ENCODE measurements at places on chromosomes 11 and 22. TPM values are rescaled to one million over a fixed set of nuclear protein-coding genes. Genes with fewer than 3 reads are reported as not detected.

The AIFM3 gene
- total RNA-seq, result 2.4 TPM

GRCh38 chr22:37499789-37500540, 13.8 kb upstream of the MFNG start:
- no peak for DNase-seq

GRCh38 chr11:72582206-72583176, 91.7 kb downstream of the PDE2A start:
- DNase-seq, result no peak

The ARHGAP1 gene
- total RNA-seq, result 112 TPM

GRCh38 chr11:105109855-105110687, 29.5 kb downstream of the CARD18 start:
- peak; percentile 22 for DNase-seq

DNA sequence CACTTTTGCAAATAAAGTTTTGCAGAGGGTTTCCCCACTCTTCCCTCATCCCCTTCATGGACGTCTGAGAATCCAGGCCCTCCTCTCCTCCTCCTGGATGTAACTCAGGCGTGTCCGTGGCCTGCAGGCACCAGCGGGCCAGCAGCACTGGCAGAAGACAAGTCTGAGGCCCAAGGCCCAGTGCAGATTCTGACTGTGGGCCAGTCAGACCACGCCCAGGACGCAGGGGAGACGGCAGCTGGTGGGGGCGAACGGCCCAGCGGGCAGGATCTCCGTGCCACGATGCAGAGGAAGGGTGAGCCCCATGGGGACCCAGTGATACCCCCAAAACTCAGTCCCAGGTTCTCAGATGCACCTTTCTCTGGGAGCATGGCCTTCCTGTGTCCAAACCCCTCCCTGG, 14.4 kb downstream of the TUB start:
- DNase-seq, result peak; percentile 17

The C11orf52 gene
- 3.3 TPM for total RNA-seq

DNA sequence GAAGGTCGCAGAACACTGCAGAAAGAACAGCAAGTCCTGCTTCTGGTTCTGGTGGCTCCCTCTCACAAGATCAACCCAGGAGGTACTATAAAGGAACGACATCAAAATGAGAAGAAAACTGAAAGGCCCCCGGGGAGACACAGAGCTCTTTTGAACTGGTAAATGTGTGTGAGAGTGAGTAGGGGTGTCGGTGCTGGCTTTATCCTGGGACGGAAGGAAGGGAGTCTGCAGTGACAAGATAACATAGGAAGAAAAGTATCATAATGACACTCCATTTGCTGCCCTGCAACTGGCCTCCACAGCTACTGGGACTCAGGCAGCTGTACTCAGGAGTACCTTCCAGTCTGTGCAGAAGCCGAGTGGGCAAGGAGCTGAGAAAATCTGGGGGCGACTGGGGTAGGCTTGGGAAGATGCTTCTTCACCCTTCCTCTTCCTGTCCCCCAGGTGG, 60.9 kb downstream of the ENTHD1 start:
- no peak for DNase-seq

DNA sequence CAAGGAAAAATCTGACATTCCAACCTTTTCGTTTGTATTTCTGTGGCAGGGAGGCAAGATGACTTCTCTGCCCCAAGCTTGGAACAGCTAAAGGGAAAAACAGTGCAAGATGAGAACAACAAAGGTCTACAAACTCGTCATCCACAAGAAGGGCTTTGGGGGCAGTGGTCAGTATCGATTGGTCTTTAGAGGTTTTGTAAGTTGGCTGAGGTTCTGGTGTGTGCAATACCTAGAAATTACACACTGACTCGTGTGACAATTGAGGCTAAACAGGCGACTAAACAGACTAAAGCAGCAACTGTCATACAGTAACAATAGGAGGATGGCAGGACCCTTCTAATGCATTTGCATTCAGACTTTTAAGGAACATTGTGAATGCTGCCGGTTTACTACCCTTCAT, 994 bp downstream of the DEPDC5 start:
- no peak for DNase-seq
